ENCODE measurements at places on chromosomes 5 and 9.

GRCh38 chr9:125564631-125565030, 142.4 kb downstream of the MAPKAP1 start:
- DNase-seq: no peak

DNA sequence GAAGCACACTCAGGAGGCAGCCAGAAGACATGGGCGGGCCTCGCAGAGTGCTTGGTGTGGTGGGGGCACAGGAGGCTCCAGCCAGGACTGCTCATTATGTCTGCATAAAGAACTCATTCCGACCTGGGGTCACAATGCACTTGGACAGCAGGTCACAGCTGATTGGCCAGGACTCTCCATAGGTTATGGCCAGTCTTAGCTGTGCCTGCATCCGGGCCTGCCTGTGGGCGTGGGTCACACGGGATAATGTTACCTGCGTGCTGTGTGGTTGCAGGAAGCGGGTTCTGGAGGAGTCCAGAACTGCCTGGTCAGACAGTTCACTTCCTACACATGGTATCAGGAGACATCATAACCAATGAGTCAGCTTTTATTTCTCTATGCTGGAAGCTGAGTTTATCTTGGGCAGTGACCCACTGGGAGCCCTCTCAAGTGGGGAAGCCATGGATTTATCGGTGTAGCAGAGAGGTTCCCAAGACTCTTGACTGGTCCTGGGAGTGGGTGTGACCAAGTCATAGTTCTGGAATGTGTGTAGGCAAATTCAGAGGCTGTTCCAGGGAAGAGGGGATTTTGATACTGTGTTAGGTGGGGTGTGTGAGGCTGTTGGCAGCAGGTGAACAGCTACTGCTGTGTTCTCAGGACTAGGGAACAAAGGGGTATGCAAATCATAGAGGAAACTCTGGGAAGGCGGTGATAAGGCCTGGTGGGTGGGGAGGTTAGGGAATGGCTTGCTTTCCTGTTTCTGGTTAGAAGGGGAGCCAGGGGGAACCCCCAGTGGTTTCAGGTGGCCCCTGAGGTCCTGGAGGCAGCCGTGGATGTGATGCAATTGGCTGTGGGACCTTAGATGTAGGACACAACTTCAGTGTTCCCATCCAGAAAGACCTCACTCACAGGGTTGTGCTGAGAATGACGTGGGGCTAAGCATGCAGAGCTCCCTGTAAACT, 51.3 kb downstream of the ARHGEF37 start:
- DNase-seq: no peak

DNA sequence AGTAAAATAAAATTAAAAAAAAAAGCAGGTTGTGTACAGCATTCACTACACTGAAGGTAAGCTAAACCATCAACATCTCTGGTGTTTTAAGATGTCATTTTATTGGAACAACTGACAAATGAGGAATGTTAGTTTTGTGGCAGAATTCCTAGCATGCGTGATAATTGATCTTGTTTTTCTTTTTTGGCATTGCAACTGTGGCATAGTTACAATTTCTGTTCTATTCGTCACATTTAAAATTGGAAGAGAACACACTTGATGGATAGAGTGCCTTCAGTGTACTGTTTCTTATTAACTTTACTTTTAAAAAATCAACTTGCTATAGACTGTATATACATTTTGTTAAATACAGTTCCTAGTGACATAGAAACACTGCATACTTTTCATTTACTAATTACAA, 43.6 kb upstream of the TNFSF15 start:
- DNase-seq: no peak

DNA sequence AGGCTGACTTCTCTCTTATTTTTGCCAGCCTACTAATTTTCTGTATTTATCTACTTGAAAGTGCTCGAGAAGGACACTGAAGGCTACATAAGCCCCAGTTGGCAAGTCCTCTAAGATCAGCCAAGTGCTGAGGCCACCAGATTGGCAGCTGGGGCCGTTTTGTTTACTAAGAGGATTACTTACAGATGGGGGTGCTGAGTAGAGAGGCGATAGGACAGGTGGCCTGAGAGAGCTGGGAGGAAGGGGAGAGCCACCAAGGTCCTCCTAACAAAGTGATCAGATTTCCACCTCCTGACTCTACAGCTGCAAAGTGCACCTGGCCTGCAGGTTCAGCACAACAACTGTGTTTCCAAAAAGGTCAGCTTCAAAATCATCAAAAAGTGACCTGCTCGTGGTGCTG, 32.9 kb downstream of the FRMD3 start:
- DNase-seq: no peak

GRCh38 chr9:107905308-107906020, 415.9 kb upstream of the KLF4 start:
- DNase-seq: no peak

GRCh38 chr5:67679184-67679841, 482.7 kb upstream of the CD180 start:
- no peak for DNase-seq

DNA sequence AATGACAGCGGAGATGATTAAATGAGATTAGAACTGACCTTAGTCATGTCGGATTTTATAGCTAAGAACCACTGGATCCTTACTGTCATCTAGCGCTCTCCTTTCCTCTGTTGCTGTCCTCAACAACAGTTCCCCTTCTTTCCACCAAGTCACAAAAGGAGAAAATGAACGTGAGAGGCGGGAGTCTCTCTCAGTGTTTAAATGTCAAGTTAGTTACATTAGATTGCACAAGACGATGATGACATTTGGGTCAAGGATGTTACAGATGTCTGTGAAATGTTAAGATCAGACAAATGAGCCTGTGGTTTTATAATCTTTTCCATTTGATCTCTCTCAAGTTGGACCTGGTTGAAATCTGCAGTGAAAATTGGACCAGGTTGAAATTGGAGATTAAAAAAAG, 53.5 kb downstream of the FBXO38 start:
- no peak for DNase-seq

GRCh38 chr9:97064176-97064575, 25.2 kb upstream of the CTSV start:
- no peak for DNase-seq

DNA sequence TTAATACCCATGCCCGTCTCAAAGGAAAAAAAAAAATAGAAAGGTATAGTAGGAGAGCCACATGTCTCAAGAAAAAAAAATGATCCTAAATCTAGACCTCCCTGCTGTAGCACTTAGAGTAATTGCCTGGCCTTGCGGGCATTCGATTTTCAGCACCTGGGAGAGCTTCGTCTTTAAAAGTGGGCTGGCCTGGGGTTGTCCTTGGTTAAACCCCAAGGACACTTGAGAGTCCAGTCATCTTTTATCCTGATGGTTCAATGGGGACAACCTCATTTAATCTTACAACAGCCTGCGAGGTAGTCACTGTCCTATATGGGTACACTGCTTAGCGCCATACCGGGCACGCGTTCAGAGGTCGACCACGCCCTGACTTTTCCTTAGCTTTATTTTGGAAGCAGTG, 60.1 kb downstream of the MAT2B start:
- no peak for DNase-seq

- no peak for DNase-seq
Observed at GRCh38 chr9:106859957-106860720, 2.8 kb upstream of the ZNF462 start.

DNA sequence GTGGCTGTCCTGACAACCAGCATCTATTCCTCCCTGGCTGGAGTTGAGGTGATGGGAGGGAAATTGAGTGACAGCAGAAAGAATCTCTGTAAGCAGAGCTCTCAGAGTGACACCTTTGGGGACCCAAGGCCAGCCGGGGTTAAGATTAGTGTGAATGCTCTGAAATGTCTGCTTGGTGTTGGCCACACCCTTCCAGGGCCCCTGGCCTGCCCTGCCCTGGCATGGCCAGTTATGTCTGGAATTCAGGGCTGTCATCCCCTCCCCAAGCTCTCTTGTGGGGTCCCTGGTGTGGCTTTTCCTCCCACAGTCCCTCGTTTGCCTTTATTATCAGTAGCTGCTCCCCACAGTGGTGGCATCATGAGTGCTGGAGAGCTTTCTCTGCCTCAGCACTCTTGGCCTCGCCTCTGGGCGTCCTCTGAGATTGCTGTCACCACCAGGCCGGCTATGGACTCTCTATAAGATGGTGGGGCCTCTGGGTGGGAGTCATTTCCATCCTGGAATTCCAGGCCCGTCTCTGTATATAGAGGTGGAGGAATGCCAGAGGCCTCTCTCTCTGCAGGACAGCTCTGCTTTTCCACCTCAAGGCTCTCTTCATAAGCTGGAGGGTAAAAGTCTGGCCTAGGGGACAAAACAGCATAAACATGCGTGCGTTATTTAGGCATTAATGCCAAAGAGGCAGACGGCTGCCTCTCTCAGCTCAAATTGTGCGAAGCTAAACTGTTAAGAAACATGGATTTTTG, 3.6 kb downstream of the TMEM252 start:
- DNase-seq: no peak

DNA sequence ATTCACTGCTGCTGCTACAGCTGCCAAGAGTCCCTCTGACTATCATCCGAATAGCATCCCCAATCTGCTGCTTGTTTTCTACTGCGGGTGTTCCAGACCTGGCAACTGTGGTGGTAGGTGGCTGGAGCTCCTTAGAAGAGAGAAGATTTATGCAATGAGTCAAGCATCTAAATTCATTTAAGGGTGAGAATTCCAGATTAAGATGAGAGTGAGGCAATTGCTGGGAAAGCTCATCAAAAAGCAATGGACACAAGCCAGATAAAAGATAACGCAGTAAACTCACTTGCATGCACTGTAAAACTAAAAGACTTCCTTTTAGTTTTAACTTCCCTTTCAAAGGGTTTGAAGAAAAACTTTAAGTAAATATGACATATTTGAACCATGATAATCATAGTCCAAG, 3.9 kb downstream of the PLK2 start:
- no peak for DNase-seq

DNA sequence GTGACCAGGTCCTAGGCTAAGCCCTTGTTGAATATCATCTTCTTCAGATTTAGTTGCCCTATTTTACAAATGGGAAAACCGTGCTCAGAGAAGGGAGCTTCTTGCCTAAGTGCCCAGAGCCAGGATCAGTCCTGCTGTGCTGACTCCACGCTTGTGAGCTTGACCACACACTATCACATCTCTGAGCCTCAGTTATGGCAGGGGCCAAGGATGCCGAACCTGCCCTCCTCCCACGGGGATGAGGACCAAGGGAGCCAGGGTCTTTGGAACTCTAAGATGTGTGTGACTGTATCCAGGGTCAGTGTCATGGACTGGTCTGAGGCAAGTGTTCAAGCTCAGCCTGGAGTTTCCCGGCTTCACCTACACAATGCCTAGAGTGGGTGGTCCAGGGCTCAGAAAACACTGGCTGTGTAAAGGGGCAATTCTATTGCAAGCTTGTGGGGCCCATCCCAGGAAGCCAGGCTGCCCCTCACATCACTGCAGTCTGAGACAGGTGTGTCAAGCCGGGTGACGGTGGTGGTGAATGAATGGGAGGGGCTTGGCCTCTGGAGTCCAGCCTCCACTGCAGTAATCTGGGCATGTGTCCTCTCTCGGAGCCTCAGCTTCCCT, 235.7 kb downstream of the PBX3 start:
- no peak for DNase-seq

GRCh38 chr5:175717837-175718236, 60.0 kb downstream of the HRH2 start:
- DNase-seq: no peak

DNA sequence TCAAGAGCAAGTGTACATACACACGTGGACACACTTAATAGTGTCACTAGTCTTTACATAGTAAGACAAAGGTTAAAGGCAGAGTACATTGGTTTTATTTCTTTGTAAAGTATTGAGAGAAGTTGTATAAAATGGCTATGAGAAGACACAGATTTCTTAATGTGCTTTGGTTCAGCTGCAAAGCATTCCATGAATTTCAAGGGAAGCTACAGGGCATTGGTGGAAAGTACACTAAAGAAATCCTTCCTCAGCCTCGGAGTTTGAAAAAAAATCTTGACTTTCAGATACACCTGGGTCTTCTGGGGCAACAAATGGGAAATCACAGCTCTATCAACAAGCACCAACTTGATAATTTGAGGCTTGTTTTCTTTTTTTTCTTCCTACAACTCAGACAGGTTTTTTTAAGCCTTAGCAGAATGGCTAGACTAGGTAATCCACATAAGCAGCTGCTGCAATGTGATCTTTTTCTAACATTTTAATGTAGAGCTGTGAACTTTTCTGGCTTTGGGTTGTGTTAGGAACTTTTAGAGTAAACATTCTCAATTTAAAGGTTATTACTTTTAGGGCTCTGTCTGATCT, 140.4 kb upstream of the FST start:
- no peak for DNase-seq

DNA sequence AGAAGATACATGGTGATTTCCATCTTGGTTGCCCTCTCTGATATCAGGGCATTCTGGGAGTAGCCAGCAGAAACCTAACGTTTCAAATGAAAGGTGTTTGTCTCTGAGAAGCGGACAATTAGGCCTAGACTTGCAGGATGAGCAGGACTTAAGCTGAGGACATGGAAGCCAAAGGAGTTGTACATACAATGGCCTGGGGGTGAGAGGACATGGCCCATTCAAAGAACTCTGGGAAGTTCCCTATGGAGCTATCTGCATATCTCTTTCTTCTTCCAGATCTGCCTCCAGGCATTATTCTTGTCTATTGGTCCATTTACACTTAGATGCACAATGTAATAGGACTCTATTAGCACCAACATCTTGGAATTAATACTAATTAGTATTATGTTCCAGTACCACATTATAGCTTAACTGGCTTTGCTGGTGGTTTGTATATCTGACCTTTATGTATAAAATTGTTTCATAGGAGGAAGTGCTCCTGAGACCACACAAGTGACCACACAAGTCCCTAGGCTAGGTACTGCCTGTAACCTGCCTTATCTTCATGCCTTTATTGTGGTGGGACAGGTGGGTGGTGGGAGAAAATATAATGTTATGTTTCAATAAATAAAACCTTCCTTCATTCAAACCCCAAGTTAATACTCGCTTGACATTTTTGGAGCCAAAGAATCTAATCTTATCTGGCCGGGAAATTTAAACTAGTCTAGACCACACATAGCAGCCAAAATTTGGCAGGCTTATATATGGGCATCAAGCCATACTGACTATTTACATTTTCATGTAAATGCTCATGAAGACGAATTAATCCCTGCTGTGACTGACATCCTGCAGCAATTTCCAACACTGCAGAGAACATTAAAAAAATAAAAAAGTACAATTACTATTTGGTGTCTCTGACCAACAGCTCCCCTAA, 52.1 kb upstream of the EQTN start:
- DNase-seq: no peak

DNA sequence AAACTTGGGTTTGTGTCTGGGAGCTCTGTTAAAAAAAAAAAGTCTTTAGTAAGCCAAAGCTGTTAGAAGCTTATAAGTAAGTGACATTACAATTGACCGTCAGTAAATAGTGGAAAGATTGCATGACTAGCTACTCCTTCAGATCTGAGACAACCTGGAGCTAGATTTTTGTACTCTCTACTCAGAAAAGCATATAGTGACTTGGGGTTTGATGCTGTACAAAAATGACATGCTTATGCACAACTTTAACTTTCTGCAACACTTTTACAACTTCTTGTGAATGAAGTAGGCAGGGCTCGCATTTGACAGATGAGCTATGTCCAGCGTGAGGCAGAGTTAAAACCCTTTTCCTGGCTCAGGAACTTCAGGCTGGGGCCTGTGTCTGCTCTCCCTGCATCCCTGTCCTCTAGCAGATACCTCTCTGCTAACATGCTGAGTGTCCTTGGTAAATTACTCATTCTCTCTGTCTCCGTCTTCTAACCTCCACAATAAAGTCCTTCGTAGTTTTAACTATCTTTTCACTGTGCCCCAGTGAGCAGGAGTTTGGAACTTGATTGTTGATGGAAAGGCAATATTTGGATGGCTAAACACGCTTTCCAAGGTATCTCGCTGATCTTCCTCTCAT, 471 bp upstream of the GHR start:
- no peak for DNase-seq

- no peak for DNase-seq
Observed at GRCh38 chr5:31455172-31455571, 76.7 kb downstream of the DROSHA start.

- DNase-seq: no peak
Observed at GRCh38 chr5:81848362-81848880, 97.5 kb upstream of the SSBP2 start.

All from stimulated activated CD8-positive, alpha-beta memory T cell treated with anti-CD3 and anti-CD28 coated beads, Interleukin-7, amount 100 ng/mL, for 24 hours (primary cell).